ENCODE measurements at places on chromosomes 7 and 10.

DNA sequence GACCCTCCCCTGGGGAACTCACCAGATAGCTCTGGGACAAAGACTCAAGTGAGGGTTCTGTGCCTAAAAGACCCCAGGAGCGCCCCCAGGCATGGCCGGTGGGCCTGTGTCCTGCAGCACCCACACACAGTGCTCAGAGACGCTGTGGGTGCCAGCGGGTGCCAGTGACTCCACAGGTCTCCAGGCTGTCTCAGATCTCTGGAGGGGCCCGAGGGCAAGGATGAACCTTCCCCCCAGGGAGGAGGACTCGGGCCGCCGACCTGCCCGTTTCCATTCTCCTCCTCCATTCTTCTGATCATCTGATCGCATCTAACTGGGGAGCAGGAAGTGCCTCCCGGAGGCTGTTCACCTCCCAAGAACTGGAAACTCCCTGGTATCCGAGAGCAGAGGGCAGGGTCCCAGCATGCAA, 980 bp downstream of the ADAM8 start:
- DNase-seq, result no peak

- DNase-seq, result no peak
Measured at GRCh38 chr10:5391790-5392189, 12.8 kb downstream of the TUBAL3 start.

DNA sequence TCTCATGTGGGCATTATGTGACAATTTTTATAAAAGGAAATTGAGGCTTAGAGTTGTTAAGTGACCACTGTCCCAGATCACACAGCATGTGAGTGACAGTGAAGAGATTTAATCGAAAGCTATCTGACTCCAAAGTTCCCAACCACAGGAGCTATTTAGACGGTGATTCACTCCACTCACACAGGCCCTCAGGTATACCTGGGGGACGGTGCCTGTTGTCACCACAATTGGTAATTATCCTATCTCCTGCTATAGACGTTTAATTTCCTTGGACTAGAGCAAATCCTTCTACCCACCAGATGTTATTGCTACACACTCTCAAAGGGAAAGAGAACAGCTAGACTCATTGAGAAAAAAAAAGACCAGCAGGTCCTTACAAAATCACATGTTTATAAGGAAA, 145.5 kb downstream of the KLF6 start:
- DNase-seq, result no peak

GRCh38 chr7:5767066-5767465, 14.4 kb downstream of the RNF216 start:
- DNase-seq, result no peak

GRCh38 chr10:123645615-123646014, 20.5 kb upstream of the GPR26 start:
- DNase-seq, result no peak

GRCh38 chr7:127667017-127667670, 15.2 kb downstream of the SND1 start:
- no peak for DNase-seq

DNA sequence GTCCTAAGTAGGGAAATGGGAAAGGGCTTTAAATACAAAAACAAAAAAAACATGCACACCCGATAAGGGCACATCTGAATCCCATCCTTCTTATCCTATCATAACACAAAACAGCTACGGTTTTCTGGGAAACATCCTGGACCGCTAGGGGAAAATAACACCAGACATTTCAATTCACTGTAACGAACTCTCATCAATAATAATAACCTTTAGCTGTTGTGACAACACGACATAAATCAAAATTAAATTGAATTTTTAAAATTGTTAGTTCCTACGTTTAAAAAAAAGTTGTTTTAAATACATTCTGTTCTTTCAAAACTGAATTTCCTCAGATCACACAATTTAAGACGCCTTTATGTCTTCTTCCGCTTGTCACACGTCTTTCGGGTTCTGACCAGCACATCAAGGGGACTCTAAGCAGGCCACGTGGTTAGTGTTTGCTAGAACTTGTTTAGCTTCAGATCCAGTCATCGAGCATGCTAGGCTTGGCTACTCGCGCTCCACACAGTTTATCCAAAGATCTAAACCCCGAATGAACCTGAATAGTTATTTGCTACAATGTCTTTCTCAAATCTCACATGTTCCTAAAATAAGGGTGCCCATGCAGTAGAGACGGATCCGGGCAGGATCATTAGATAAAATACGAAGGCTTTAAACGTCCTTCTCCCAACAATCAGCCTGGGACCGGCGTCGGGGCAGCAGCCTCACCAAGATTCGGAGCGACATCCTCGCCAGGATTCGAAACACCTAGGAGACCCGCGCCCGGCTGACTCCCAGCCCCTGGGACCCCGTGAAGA, 839 bp downstream of the IKZF5 start:
- DNase-seq, result no peak

DNA sequence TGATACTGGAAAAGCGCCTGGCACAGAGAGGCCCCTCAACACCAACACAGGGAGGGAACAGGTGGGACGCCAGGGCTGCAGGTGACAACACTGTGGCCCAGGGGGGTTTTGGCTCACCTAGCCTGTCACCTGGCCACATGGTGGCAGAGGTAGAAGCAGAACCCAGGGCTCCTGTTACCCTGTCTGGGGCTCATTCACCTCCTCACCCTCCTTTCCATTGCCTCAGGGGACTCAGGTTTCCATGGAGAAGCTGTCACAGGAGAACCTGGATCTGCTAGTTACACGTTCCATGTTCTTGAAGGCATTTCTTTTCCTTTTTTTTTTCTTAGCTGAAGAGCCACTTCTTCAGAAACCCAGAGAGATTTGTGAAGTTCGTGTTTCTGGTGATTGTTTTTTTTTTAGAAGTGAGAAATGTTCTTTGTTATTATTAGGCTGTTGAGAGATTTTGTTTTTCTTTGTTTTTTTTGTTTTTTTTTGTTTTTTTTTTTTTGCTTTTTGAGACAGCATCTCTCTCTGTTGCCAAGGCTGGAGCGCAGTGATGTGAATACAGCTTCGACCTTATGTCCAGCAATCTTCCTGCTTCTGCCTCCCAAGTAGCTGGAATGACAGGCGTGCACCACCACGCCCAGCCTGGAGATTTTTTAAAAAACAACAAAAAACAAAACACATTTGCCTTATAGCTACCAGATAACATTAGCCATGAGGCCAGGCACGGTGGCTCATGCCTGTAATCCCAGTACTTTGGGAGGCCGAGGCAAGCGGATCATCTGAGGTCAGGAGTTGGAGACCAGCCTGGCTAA, 16.0 kb downstream of the DENND2A start:
- DNase-seq, result no peak

GRCh38 chr7:127792528-127793342, 140.7 kb downstream of the SND1 start:
- DNase-seq, result no peak

DNA sequence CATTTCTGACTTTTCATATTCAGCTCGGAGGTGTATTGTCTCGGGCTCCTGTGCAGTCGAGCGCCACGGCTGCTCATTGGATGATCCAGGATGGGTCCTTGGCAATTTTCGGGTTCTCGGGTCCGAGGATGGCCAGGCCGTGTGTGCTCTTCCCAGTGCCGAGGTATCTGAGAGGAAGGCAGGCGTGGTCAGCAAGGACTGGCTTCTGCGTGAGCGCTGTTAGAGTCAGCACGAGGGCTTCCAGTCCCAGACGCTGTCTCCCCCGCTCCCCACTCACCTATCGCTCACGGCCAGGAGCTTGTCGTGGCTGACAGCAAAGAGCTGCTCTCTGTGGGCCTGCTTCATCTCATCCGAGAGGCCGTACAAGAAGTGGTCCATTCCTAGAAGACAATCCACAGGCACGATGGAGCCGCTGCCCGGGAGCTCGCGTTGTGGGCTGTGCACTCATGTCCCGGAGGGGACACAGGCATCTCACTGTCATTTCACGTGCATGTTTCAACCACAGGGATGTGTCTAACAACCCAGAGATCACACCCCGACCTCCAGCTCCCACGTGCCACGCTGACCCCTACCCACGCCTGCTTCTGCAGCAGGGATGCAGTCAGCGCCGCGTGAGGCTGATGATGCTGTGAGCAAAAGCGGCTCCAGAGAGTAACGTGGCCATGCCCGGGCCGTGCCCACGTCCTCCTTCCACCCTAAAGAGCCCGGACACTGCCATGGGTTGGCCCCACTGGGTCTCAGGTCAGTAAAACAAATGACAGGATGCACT, 34.4 kb downstream of the PITRM1 start:
- DNase-seq, result no peak

GRCh38 chr7:138460649-138461607, 869 bp downstream of the TRIM24 start:
- no peak for DNase-seq

- DNase-seq, result no peak
Measured at GRCh38 chr10:104417637-104418292, 64.1 kb downstream of the CFAP58 start.

DNA sequence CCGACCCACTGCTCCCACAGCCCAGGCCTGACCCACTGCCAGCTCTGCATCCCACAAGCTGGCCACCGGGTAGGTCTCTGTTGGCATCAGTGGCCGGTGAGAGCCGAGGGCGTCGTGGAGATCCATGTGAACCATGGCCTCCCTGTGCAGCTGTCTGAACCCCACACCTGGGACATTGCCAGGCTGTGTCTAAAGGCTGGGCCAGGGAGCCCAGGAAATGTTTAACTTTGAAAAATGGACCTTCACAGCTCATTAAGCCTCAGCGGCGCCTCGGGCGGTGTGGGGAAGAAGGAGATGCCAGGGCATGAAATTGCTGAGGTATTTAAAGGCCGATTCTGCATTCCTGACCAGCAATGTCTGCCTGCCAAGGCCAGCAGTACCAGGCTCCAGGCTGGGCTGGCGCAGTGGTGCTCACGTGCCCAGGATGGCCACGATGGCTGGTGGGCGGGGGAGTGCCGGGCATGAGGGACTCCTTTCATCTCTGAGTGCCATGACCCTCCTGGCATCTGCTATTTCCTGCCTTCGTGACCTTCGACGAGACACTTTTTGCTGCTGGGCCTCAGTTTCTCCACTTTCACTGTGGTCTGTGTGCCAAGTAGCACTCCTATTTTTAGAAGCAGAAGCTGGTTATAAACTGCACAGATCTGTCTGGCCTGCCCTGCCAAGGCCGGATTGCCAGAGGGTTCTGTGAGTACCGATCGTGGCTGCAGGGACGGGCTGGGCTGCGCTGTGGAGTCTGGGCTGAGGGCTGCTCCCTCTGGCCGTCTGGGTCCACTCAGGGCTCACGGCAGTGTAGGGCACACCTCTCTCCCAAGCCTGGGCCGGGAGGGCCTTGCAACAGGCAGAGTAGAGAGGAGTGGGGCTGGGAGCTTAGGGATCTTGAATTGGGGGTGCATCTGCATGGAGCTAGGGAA, 21.8 kb downstream of the ELFN1 start:
- no peak for DNase-seq

- no peak for DNase-seq
Measured at GRCh38 chr7:122885583-122886356, 490 bp downstream of the CADPS2 start.

DNA sequence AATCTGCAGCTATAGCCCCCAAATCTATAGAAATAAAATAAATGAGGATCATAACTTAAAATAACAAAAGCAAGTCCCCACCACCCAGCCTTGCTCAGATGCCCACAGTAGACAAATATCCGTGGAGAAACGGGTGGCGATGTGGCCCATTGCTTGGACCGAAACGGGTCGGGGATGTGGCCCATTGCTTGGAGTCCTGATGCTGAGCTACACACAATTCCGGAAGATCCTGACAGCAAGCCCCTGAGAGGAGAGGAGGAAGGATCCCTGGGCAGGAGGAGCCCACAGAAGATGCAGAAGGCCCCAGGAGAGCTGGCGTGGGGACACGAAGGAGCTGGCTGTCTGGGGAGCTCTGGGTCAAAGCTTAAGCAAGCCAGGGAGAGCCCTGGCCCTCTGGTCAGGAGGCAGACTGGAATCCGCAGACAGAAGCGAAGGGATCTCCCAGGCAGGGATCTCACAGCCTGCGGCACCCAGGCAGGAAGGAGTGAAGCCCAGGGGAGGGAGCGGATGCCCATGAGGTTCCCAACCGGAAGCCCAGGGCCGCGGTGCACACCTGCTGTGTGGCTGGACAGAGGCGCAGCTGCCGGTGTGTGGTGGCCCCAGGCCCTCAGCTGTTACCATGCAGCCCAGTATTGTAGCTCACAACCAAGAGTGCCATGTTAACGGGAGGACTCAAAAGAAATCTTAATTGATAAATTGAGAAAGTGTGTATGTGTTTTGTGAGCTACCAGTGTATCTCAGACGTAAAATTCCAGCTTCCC, 138.8 kb downstream of the ADARB2 start:
- DNase-seq, result no peak

DNA sequence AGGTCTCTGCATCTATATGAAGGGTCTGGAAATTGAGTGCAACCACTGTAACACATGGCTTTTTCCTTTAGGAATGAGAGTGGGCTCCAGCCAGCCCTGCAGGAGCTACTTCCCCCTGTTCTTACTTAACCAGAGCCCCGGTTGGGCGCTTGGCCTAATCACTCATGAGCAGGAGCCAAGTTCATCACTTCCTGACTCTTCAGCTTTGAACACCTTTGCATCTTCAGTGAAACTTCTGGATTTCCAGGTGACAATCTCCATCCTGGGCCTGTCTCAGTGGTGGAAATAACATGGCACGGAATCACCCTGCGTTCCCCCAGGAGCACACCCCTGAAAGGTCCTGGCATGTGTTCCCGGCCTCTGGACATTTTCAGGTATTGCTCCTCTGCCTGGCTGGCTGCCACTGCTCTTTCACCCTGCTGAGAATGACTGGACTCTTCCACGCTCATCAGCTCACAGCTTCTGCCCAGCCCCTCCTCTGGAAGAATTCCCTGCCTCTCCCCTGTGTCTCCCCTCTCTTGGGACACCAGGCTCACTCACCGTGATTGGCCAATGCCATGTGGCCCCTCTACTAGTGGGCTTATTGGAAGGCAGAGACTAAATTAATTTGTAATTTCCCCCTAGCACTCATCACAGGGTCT, 229.1 kb upstream of the GRB10 start:
- no peak for DNase-seq

GRCh38 chr7:116671681-116672595, at the start of gene MET:
TSS of gene MET (plus strand) at chr7:116672196. CDS start at chr7:116699085, 26,889 bp downstream.
- DNase-seq, result no peak

- DNase-seq, result no peak
Measured at GRCh38 chr7:99366646-99367045, 7.9 kb upstream of the ARPC1B start.

DNA sequence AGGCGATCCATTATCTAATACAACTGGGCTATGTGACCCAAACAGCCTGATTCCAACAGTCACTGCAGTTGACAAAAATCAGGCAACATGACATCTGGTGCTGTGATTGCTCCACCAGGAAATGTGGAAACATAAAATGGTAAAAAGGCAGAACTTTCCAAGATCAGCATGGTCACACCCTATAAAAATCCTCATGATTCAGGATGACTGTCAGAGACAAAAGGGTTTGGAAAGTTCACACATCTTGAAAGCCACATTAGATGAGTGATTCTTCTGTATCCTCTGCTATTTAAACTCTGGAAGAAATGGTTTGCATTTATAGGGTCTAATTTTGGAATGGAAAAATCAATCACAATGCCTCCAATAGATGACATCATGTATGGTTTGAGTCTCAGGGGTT, 662.6 kb upstream of the IGFBP3 start:
- DNase-seq, result no peak

- DNase-seq, result peak; percentile 61
Measured at GRCh38 chr7:129780257-129780973, 168.9 kb downstream of the NRF1 start.

- DNase-seq, result no peak
Measured at GRCh38 chr10:122878799-122879338, 512 bp downstream of the FAM24B start.

Data from NCI-H1436 treated with DMSO at 0.1 percent for 48 hours (cell line).